ENCODE measurements at places on chromosomes 6 and 20.

- no peak for DNase-seq
Observed at GRCh38 chr6:90917376-90917775, 330.5 kb upstream of the MAP3K7 start.

- no peak for DNase-seq
Observed at GRCh38 chr6:168137024-168137423, 58.0 kb upstream of the FRMD1 start.

GRCh38 chr6:169848946-169849345 lies 97.5 kb downstream of the ERMARD start:
- no peak for DNase-seq

- no peak for DNase-seq
Observed at GRCh38 chr6:106560996-106561685, 68.2 kb downstream of the RTN4IP1 start.

- no peak for DNase-seq
Observed at GRCh38 chr20:54026295-54027064, 43.9 kb downstream of the BCAS1 start.

GRCh38 chr6:42280966-42281533 lies 63.4 kb upstream of the MRPS10 start:
- no peak for DNase-seq

- no peak for DNase-seq
Observed at GRCh38 chr20:6739406-6739805, 28.1 kb upstream of the BMP2 start.

All from H9 (cell line).